ENCODE measurements at places on chromosomes 5 and 9.

DNA sequence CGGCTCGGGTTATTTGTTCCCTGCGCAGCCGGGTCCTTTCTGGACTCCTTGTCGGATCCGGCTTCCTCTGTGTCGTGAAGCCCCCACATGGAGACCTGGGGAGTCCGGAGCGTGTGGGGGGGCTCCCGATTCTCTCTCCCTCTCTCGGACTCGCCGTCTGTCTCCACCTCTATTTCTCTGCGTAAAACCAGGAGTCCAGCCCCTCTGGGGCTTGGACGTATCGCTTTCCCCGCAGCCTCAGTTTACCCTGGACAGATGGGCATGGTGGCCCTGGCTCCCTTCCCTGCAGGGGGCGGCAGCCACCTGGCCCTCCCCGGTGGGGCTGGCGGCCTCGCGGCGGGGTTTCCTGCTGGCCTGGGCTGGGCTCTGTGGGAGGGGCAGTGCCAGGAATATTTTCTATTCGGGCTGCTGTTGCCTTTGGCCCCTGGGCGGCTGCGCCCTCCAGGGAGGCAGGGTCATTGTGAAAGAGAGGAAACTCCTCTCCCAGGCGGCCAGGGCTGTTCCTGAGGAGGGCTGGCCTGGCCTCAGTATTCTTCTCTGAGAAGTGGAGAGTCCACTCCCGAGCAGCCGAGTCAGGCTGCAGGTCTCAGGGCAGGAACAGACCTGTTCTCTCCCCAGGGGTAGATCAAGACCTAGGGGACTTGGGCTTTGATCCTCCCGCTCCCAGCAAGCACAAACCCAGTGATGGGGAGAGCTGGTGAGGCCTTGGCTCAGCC is 665 bp downstream of the ASS1 start:
- DNase-seq = no peak

- no peak for DNase-seq
Measured at GRCh38 chr9:7974335-7974960, 174.9 kb upstream of the DMAC1 start.

DNA sequence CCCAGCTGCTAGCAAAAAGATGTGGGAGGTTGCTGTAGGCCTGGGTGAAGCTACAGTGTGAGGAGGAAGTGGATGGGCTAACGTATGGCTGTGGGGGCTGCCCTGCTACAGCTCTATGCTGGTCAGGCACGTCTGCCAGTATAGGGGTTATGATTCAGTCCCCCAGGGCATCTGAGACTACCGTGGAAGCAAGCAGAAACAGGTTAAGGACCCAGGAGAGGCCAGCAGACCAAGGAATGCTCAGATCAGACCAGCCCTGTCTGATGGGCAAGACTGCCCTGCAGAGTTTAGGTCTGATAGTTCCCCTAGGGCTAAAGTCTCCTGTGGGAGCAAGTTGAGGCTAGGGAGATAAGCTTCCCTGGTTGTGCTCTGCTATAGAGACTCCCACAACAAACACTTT is 416.1 kb upstream of the CTNND2 start:
- DNase-seq = no peak

- DNase-seq = peak; percentile 82
Measured at GRCh38 chr9:34500623-34501267, 22.0 kb downstream of the ENHO start.

GRCh38 chr9:114603248-114603647 is 7.8 kb upstream of the TMEM268 start:
- no peak for DNase-seq

DNA sequence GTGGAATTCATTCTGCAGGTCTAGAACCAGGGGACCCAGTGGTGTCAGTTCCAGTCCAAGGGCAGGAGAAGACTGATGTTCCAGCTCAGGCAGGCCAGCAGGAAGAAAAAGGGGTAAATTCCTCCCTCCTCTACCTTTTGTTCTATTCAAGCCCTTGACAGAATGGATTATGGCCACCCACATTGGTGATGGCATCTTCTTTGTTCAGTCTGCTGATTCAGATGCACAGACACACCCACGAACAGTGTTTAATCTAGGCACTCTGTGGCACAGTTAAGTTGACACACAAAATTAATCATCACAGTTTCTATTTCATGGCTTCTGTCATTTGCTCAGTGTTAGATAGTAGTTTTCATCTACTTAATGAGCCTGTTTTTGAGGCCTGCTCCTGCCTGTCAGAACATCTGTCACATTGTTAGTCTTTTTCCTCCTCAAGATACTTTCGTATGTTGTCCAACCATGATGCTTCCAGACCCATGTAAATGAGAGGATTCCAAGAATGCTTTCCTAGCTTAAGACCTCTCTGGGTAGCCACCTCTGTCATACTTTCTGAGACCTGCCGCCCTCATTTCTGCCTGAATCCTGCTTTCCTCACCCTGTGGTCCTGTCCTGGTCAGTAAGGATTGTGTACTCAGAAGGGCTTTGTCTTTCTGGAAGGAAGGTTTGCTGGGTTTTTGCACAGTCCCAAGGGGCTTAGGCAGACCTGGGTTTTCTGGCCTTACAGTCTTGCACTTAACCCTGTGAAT is 72.5 kb downstream of the SPIN1 start:
- no peak for DNase-seq
